ENCODE measurements at places on chromosomes 6 and 20.

- DNase-seq: no peak
Measured at GRCh38 chr6:136767570-136768309, 24.5 kb downstream of the MAP3K5 start.

DNA sequence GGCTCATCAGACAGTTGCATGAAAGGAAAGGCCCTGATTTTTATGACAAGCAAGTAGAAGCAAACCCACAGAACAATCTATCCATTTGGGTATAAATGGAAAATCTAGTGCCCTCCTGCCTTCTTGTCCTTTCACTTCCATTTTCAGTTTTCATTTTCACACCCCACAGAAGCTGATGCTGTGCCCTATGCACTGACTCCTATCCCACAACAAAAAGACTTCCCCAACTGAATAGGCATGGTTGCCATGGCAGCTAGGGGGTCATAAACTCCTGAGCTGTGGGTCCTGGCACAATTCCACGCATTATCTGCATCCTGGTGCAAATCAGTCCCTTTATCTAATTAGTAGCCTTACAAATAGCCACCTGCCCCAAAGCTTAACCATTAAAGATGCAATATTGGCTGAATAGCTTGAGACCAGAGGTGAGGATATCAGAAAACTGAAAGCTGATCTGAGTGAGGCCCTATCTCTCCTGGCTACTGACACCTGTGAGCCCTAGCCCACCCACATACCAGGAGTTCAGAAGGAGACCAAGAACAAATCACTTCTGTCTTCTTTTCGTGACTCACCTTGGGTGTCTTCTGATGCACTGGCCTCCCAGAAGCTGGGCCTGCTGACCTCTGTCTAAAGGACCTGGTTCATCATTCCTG is 34.9 kb upstream of the HEY2 start:
- no peak for DNase-seq

GRCh38 chr20:18138639-18139583 is 1.2 kb downstream of the KAT14 start:
- DNase-seq: no peak

DNA sequence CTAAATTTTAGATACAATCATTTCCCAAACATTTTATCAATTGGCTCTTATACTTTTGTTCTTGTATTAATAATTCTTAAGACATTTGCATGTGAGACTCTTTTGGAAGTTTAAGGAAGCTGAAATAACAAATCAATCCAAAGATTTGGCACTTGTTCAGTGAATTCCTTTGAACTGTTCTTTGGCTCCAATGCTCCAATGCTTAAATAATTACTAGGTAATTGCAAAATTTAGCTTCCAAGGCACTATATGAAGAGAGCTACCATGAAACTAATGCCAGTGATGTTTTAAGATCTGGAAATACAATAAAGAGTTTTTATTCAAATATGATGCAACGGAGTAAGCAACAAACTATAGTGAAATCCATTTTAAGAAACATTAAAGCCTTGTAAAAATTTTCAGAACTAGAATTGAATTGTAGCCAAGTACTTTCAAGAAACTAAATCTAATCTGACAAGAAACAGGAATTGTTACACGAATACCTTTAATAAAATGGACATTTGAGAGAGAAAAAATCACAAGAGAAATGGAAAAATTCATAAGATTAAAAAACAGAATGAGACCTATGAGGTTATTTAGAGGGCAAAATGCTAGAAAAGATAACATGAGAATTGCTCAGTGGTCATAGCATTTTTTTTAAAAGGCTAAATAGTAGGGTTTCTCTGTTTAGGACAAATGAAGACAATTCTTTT is 43.6 kb upstream of the SMLR1 start:
- no peak for DNase-seq

- DNase-seq: no peak
Measured at GRCh38 chr6:34157851-34158250, 12.0 kb upstream of the GRM4 start.

DNA sequence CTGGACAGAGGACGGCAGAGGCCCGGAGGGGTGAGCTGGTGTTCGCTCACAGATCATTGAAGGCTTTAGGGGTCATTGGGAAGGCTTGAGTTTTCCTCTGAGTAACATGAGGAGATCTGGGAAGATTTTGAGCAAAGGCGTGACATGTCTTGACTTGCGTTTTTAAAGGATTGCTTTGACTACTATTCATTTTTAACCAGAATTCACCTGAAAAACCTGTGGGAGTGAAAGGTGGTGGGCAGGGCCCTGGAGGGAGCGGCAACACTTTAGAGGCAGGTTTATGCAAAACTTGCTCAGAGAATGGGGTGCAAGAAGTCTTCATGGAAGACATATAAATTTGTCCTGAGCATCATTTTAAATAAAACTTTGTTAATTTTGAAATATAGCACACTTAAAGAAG is 72.2 kb upstream of the EEF1E1 start:
- DNase-seq: no peak

- DNase-seq: no peak
Measured at GRCh38 chr6:161037873-161038228, 46.3 kb downstream of the MAP3K4 start.

DNA sequence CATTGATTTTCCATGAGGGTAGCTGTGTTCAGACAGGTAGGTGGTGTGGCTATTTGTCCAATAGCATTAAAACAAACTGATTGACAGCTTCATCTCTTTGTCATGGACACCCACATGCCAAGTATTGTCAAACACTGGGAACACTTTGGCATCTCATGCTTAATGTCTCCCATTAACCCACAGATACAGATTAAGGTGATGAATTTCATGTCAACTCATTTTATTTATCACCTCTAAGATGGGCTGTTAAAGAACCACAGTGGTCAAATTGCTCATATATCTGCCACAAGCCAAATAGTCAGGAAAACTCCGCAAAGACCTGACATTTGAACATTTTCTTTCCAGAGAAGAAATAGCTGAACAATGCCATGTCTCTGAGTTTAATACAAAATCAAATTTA is 139.1 kb upstream of the SPTLC3 start:
- no peak for DNase-seq

DNA sequence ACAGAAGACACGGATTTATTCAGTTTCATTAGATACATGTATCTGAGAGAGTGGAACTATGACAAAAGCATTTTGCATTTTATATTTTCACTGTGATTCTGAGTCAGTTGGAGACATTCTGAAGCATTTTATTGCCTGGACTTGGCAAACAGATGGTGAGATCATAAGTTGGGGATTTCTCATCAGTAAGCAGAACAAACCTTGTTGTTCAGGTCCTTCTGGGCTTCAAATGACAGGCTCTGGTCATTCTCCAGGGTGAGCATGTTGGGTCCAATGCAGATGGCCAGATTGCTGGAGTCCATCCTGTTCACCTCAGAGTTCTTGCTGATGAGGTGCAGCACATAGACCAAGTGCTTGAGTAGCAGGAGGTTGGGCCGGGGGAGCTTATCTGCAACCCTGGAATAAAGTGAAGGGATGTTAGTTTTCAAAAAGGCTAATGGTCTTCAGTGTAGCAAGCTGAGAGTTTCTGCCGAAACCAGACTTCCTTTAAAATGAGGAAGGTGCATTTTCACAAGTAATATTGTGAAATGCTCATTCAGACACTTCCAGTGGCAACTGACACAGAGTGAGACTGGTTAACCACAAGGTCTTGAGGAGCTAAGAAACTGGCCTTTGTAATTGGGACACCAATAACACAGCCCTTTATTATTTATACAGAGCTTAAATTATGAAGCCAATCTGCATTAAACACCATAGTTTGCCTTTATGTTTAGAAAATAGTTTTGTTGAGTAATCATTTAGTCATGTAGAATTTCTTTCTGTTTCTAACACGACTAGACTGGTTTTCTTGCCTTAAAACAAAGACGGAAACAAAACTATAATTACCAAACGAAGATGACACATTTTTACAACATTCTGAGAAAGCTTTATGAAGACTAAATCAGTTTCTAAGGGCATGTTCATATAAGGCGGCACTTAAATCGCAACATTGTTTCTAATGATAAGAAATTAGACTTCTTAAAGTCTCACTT is 5.6 kb downstream of the TAGAP start:
- DNase-seq: no peak

- no peak for DNase-seq
Measured at GRCh38 chr6:83708546-83708969, 343 bp downstream of the SNAP91 start.

- no peak for DNase-seq
Measured at GRCh38 chr6:157272866-157273755, 50.2 kb downstream of the TMEM242 start.

GRCh38 chr6:24901698-24902328 is 33.9 kb downstream of the RIPOR2 start:
- no peak for DNase-seq

- no peak for DNase-seq
Measured at GRCh38 chr6:8993111-8993510, 557.8 kb upstream of the SLC35B3 start.

DNA sequence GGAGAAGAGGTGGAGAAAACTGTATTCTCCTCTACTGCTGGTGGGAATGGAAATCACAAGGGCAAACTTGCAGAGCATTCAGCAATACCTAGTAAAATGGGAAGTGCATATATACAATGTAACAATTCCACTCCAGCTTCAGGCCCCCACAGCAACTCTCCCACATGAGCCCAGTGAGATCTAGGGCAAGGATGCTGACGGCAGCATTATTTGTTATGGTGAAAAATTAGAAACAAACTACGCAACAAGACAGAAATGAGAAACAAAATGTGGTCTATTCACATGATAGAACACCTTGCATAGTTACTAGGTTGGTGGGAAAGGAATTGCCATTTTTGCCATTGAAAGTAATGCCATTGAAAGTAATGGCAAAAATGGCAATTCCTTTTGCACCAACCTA is 98.9 kb upstream of the SRSF6 start:
- no peak for DNase-seq

DNA sequence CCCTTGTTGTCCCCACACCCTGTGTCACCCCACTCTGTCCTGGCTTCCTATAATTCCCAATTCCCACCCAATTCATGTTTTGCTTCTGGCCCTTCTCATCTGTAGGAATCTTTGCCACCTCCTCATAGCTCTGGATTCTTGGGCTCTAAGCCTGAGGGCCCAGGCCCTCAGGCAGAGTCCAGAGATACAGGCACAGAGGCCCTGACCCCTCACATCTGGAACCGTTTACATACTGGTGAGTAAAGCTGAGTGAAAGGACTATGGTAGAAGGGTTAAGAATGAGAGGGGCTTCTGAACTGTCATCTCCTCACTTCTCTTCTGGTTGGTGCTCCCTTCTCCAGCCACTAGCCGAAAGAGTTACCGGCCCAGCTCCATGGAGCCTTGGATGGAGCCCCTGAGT is 13.6 kb downstream of the PRRC2A start:
- no peak for DNase-seq

GRCh38 chr20:43916881-43917371 is 2.3 kb downstream of the TOX2 start:
- DNase-seq: no peak

DNA sequence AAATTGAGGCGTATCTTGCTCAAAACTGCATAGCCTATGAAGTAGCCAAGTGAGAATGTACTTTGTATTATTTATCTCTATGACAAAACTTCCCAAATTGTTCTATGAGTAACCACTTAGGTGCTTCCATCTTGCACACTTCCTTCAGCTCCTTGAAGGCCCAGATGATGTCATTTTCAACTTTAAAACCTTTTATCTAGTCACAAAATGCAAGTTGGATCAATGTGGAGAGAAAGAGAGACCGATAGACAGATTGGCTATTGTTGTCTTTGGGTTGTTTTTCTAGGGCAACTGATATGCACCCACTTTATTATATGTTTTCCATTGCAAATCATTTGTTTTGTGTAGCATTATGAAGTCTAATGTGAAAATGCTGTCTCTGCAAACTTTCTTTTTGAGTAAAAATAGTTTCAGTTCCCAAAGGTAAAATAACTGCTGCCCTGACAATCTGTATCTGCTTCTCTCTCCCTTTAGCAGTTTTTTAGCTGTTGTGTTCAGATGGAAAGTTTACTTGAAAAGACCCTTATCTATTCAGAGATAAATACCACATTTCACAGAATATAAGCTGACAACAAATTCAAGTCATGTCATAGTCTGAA is 73.7 kb upstream of the CITED2 start:
- DNase-seq: no peak

GRCh38 chr6:1312473-1313367 is 822 bp downstream of the FOXQ1 start:
- no peak for DNase-seq

DNA sequence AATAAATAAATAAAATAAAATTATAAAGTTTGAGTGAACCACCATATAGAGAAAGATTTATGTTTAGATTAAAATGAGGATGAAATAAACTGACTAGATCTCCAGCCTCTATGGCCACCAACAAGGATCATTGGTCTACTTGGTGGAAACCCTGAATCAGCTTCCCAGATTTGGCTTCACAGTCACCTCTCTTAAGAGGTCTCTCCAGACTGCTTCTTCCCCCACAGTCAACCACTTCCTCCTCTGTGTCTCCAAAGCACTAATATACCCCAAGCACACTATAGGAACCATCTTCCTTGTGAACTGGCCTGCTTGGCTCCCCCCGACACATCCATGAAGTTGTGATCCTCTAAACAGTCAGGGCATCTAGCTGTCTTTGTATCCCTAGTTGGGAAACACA is 529.6 kb upstream of the RNF217 start:
- DNase-seq: no peak

- DNase-seq: no peak
Measured at GRCh38 chr6:44931385-44931784, 396.7 kb upstream of the RUNX2 start.

DNA sequence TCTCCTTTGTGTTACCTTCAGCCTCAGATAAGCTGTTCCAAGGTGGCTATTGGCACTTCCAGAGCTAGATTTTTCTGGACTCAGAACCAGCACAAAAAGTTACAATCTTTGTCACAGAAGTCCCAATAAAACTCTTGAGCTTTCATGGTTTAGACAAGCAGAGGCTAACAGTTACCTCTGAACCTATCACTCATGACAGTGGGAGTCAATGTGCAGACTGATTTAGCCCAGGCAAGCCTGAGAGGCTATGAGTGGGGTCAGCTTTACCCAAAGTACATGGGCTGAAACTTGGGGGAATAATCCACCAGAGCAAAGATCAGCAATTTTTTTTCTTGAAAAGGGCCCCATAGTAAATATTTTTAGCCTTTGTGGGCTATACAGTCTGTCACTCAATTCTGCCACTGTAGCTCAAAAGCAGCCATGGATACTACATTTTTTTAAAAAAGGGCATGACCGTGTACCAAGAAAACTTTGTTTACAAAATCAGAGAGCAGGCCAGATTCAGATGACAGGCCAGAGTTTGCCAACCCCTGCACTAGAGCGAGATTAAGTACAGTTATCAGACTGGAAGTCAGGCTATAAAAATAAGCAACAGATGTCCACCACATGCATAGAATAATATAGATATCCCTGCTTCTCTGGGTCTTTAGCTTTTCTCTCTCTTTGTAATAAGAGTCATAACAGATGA is 20.0 kb downstream of the CCN2 start:
- no peak for DNase-seq

GRCh38 chr6:17536586-17536985 is 63.5 kb upstream of the FAM8A1 start:
- no peak for DNase-seq

Measured in activated CD8-positive, alpha-beta memory T cell treated with anti-CD3 and anti-CD28 coated beads for 4 hours (primary cell).